GM23338 (cell line): ENCODE measurements at places on chromosomes 12 and 14. TPM values are rescaled to one million over a fixed set of nuclear protein-coding genes. Genes with fewer than 3 reads are reported as not detected.
A peak's percentile ranks its signal among the peaks of the same experiment; 100 is the strongest.

GRCh38 chr12:16150276-16150675 lies 127.2 kb downstream of the SLC15A5 start:
- no peak for DNase-seq
- no peak overlapping the region for H3K4me3 ChIP-seq
- H3K36me3 ChIP-seq = no peaks in the 10 kb centered on the region

Gene IL26
- total RNA-seq = not detected in 2 replicates

Gene TOX4
- 37.2 and 45.6 TPM in 2 replicates for total RNA-seq

Gene GMFB
- total RNA-seq = 88.3 and 94.3 TPM in 2 replicates

Gene MAP3K9
- 30.8 and 37.5 TPM in 2 replicates for total RNA-seq

Gene ENDOU
- not detected in 2 replicates for total RNA-seq

Gene ARHGDIB
- not detected in 2 replicates for total RNA-seq

GRCh38 chr12:48795550-48796455 lies 6.9 kb upstream of the ADCY6 start:
- H3K27ac ChIP-seq = no peak overlapping the region
- H3K27me3 ChIP-seq = no peaks in the 10 kb centered on the region
- DNase-seq = peak; percentile 94
- H3K36me3 ChIP-seq = no peaks in the 10 kb centered on the region

GRCh38 chr12:47742253-47742825 lies 16.3 kb downstream of the RAPGEF3 start:
- DNase-seq = peak; percentile 79
- H3K4me3 ChIP-seq = no peak overlapping the region
- 0 out of 2 replicates have a peak, but pooled peaks cover 4% of the 10 kb centered on the region for H3K4me1 ChIP-seq

DNA sequence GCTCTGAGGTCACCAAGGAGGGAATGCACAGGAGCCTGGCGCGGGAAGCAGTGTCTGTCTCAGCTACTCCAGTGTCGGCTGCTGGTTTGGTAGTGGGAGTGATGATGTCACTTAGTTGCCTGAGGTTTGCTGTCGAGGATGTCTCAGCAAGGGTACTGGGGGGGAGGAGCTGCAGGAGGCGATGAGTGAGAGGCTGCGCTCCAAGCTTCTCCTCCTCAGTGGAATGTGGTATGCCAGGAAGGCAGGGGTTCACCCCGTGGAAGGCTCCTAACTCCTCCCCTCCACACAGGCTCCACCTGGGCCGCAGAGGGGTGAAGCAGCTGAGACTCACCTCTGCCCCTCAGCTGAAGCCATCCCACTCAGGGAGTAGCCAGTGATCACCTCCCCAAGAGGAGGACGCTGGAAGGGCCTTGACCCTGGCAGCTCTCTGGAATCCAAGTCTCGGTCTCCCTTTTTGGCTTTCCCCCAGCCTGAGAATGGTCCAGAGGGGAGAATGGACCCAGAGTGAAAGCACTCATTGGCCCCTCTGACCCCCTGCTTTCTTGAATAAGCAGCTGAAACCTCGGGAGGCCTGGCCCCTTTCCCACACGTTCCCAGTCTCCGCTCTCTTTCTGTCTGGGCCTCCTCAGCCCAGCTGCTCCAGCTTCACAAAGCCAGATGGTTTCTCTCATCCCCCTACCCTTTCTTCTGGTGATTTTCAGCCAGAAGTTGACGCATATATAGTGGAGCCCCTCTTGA lies 178.9 kb upstream of the FKBP4 start:
- H3K27me3 ChIP-seq = no peaks in the 10 kb centered on the region
- H3K4me1 ChIP-seq = no peaks in the 10 kb centered on the region
- H3K36me3 ChIP-seq = no peaks in the 10 kb centered on the region
- no peak overlapping the region for H3K27ac ChIP-seq
- H3K4me3 ChIP-seq = no peak overlapping the region

GRCh38 chr14:74698465-74698864 lies 14.4 kb downstream of the AREL1 start:
- peaks cover 6% of the 10 kb centered on the region; the same call in 1 of the 2 replicates for H3K36me3 ChIP-seq
- no peaks in the 10 kb centered on the region for H3K27me3 ChIP-seq
- no peak for DNase-seq
- H3K4me3 ChIP-seq = no peak overlapping the region
- no peaks in the 10 kb centered on the region for H3K4me1 ChIP-seq
- H3K27ac ChIP-seq = no peak overlapping the region

Gene PMEL
- 81.6 and 108 TPM in 2 replicates for total RNA-seq

DNA sequence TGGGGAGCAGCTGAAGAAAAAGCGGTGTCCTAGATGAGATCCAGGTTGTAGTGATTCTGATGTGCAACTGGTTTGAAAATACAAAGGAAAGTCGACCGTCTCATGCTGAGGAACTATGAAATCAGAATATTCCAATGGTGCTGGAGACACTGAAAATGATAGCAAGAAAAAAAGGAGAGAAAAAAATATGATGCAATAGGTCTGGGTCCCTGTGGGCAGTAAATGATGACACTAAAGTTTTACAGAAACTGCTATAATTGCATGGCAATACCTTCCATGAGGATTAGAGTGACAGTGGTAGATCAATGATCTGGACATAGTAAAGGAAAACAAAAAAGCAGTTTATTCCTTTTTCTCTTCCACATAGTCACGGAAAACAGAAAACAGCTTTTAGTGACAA lies 2.3 kb downstream of the PYM1 start:
- no peaks in the 10 kb centered on the region for H3K27me3 ChIP-seq
- no peak for DNase-seq
- H3K4me3 ChIP-seq = peak overlapping the region; percentile 99

DNA sequence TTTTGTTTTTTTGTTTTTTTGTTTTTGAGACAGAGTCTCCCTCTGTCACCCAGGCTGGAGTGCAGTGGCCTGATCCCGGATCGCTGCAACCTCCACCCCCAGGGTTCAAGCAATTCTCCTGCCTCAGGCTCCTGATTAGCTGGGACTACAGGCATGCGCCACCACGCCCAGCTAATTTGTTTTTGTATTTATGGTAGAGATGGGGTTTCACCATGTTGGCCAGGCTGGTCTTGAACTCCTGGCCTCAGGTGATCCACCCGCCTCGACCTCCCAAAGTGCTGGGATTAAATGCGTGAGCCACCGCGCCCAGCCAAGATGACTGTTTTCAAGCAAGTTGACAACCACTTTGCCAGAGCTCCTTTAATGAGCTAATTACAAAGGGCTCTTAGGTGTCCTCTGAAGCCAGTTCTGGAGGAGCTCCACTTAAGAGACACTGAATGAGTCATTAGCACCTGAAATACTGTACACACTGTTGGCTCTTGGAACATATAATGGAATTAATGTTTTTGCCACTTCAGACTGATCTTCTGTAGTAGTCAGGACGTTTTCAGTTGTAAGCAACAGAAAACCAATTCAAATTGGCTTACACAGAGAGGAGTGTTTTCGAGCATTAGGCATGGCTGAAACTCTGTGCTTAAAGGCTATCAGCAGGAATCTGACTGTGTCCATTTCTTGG lies 55.4 kb upstream of the MED13L start:
- H3K27ac ChIP-seq = no peak overlapping the region
- DNase-seq = no peak
- H3K4me1 ChIP-seq = no peaks in the 10 kb centered on the region
- H3K4me3 ChIP-seq = no peak overlapping the region

DNA sequence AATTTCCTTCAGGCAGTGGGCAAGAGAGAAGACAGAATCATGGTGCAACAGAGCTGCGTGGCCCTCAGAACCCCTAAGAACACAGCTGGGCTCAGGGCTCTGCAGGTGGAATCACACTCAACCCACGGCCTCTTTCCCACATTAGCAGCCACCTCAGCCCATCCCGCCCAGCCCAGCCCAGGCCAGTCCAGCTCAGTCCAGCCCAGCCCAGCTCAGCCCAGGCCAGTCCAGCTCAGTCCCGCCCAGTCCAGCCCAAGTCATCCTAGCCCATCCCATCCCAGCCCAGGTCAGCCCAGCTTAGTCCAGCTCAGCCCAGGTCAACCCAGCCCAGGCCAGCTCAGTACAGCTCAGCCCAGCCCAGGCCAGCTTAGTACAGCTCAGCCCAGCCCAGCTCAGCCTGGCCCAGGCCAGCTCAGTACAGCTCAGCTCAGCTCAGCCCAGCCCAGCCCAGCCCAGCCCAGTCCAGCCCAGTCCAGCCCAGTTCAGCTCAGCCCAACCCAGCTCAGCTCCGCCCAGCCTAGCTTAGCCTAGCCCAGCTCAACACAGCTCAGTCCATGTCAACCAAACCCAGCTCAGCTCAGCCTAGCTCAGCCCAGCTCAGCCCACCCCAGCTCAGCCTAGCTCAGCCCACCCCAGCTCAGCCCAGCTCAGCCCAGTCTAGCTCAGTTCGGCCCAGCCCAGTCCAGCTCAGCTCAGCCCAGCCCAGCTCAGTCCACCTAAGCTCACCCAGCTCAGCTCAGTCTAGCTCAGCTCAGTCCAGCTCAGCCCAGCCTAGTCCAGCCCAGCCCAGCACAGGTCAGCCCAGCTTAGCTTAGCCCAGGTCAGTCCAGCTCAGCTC lies 183.1 kb downstream of the TMEM121 start:
- H3K27ac ChIP-seq = no peak overlapping the region
- DNase-seq = no peak
- H3K36me3 ChIP-seq = no peaks in the 10 kb centered on the region
- no peak overlapping the region for H3K4me3 ChIP-seq

DNA sequence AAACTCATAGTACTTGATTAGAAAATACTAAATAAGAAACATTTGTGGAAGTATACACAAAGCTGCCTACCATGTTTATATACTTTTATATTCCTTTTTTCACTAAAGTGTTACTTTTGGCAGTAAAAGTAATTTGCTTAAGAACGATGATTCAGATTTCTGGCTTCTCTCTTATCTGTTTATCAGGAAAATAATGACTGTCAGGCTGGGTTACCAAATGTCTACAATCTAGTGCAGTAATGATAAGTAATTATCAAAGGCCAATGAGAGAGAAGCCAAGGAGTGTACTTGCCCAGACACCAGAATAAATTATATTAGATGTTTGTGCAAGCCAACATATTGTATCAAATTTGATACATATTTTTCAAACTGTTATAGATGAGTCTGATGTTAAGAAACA lies 113.4 kb downstream of the RALGAPA1 start:
- no peak overlapping the region for H3K27ac ChIP-seq
- no peak overlapping the region for H3K4me3 ChIP-seq
- H3K4me1 ChIP-seq = peaks cover 10% of the 10 kb centered on the region; the same call in 1 of the 2 replicates
- no peaks in the 10 kb centered on the region for H3K27me3 ChIP-seq
- no peak for DNase-seq
- no peaks in the 10 kb centered on the region for H3K36me3 ChIP-seq

Gene MYF6
- not detected in 2 replicates for total RNA-seq

- no peaks in the 10 kb centered on the region for H3K27me3 ChIP-seq
- peak overlapping the region; percentile 98 for H3K27ac ChIP-seq
- H3K36me3 ChIP-seq = peaks cover 41% of the 10 kb centered on the region
- H3K4me1 ChIP-seq = peaks cover 38% of the 10 kb centered on the region
- peak; percentile 82 for DNase-seq
- H3K4me3 ChIP-seq = peak overlapping the region; percentile 96
Measured at GRCh38 chr12:6534945-6535696, 804 bp downstream of the GAPDH start.

Gene GLIPR1L1
- total RNA-seq = not detected in 2 replicates

GRCh38 chr14:98278800-98279199 lies 993.2 kb downstream of the BCL11B start:
- no peak overlapping the region for H3K4me3 ChIP-seq
- H3K4me1 ChIP-seq = no peaks in the 10 kb centered on the region
- no peaks in the 10 kb centered on the region for H3K27me3 ChIP-seq
- no peaks in the 10 kb centered on the region for H3K36me3 ChIP-seq

- no peak overlapping the region for H3K27ac ChIP-seq
- no peak for DNase-seq
- no peak overlapping the region for H3K4me3 ChIP-seq
- no peaks in the 10 kb centered on the region for H3K36me3 ChIP-seq
Measured at GRCh38 chr12:22588817-22589216, 36.2 kb upstream of the ETNK1 start.

Gene MYO1H
- total RNA-seq = not detected in 2 replicates
